ENCODE measurements at places on chromosomes 12 and 14. TPM values are rescaled to one million over a fixed set of nuclear protein-coding genes. Genes with fewer than 3 reads are reported as not detected.

JAG2 gene
- 6.6 TPM for total RNA-seq

ADAM21 gene
- total RNA-seq = 0.94 TPM

DNA sequence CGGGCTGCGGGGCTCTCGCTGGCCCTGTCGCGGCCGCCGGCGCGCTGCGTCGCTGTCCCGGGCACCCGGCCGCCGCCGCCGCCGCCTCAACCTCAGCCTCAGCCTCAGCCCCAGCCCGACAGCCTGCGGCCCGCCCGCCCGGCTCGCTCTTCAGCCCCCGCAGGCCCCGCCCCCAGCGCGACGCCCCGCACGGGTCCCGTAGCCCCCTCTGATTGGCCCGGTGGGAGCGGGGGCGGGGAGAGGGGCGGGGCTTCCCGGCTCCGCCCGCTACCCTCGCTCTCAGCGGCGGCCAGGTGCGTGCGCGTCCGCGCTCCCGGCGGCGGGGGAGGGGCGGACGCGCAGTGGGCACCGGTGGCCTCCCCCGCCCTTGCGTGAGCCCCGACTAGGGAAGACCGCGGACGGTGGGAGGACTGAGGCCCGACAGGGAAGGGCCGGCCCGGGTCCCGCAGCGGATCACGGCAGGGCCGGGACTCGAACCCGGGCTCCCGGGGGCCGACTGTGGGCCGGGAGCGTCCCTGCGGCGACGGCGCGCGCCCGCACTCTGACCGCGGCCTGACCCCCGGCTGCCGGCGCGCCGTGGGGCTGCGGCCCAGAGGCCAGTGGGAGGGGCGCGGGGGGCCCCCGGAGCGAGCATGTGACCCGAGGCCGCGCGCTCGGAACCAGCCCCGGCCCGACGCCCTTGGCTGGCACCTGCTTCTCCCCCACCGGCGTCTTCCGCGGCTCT is at the start of gene PPP1R13B:
Gene PPP1R13B, minus strand, starts transcription at position 125 of the 724 bp plus-strand sequence. CDS start 268 bp downstream, outside the sequence.
- peak within 1 kb of the TSS; percentile 76 for H3K4me3 ChIP-seq
- DNase-seq = peak; percentile 58
- H3K27ac ChIP-seq = no peak within 1 kb of the TSS
- peaks cover 16% of the 10 kb centered on the region for H3K27me3 ChIP-seq
- no peaks in the 10 kb centered on the region for H3K4me1 ChIP-seq

GRCh38 chr14:86815341-86815740 is 1177.6 kb downstream of the GALC start:
- peak; percentile 5 for DNase-seq
- H3K4me3 ChIP-seq = no peak overlapping the region
- H3K4me1 ChIP-seq = no peaks in the 10 kb centered on the region
- H3K36me3 ChIP-seq = no peaks in the 10 kb centered on the region

GRCh38 chr14:75282170-75282554 is 3.5 kb downstream of the FOS start:
- H3K36me3 ChIP-seq = peaks cover 16% of the 10 kb centered on the region
- peak; percentile 18 for DNase-seq
- peaks cover 19% of the 10 kb centered on the region for H3K4me1 ChIP-seq
- H3K4me3 ChIP-seq = no peak overlapping the region
- no peak overlapping the region for H3K27ac ChIP-seq

Data from astrocyte (in vitro differentiated cells and primary cell).